HCT116 (cell line): ENCODE measurements at places on chromosomes 12 and 14.

DNA sequence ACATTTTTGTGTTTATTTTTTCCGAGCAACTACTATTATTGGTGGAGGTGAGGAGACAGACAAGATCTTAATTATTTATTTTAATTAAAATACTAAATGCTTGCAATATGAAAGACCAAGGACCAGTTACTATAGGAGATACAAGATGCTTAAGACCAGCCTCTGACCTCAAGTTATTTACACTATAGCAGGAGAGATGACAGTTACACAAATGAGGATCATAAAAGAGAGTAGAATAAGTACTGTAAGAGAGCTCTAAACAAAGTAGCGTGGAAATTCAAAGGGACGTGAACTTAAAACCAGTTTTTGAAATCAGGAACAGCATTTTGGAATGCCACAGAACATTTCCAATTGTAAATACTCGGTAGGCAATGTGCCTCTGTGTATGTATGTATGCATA lies 128.0 kb upstream of the ATF1 start:
- H3K27ac ChIP-seq, result no peak overlapping the region
- H3K4me1 ChIP-seq, result no peaks in the 10 kb centered on the region
- no peak overlapping the region for H3K4me3 ChIP-seq
- no peaks in the 10 kb centered on the region for H3K36me3 ChIP-seq

GRCh38 chr14:71583705-71584104 lies 348.5 kb upstream of the RGS6 start:
- no peaks in the 10 kb centered on the region for H3K36me3 ChIP-seq
- no peak overlapping the region for H3K4me3 ChIP-seq
- no peaks in the 10 kb centered on the region for H3K27me3 ChIP-seq
- no peak overlapping the region for H3K27ac ChIP-seq
- H3K4me1 ChIP-seq, result no peaks in the 10 kb centered on the region
- no peak for DNase-seq

DNA sequence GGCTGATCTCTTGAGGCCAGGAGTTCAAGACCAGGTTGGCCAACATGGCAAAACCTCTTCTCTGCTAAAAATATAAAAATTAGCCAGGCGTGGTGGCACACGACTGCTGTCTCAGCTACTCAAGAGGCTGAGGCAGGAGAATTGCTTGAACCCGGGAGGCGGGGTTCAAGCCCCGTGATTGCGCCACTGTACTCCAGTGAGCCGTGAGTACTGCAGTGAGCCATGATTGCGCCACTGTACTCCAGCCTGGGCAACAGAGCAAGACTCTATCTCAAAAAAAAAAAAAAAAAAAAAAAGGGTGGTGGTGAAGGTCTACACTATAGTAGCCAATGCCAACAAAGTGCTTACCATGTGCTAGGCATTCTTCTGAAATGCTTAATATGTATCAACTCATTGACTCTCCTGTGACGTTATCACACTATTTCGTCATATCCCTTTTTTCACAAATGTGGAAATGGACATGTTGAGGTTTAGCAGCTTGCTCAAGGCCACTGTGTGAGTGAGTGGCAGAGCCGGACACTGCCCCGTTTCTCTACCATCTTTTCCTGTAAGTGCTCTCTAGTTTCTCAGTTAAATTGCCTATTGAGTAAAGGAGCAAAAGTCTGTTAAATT lies 59.6 kb downstream of the GNS start:
- no peak overlapping the region for H3K4me3 ChIP-seq
- no peak for DNase-seq
- H3K4me1 ChIP-seq, result 0 out of 2 replicates have a peak, but pooled peaks cover 3% of the 10 kb centered on the region
- H3K27me3 ChIP-seq, result no peaks in the 10 kb centered on the region

DNA sequence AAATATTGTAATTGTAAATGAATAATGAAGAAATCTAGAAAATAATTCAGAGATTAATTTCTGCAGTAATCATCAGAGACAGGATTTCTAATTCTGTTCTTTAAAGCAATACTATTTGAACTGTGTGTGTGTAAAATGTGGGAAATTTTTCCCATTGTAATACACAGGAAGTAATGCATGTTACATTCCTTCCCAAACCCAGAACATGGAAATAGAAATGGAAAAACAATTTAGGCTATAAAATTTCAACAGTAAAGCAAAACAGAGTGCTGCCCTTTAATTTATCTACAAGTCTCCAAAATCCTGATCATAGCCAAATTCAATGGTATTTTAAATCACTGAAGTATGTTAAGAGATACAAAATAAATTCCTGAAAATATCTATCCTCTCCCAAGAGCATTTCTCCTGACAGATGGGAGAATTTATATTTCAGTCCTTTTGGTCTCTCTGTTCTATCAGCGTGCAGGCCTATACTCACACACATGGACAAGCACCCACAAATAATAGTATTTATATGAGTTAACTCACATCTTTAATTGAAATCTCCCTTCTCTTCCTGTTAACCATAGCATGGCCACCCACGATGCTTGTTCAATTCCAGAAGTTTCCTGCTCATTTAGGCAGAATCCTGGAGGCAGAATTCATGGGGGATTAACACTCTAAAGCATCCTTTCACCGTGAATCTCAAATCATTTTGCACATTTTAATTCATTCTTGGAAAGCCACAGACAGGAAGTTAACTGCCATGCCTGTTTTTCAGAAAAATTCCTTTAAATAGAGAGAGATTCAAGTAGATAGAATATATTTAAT lies 1465.4 kb upstream of the FLRT2 start:
- H3K27ac ChIP-seq, result no peak overlapping the region
- DNase-seq, result no peak
- H3K27me3 ChIP-seq, result no peaks in the 10 kb centered on the region
- H3K36me3 ChIP-seq, result no peaks in the 10 kb centered on the region

DNA sequence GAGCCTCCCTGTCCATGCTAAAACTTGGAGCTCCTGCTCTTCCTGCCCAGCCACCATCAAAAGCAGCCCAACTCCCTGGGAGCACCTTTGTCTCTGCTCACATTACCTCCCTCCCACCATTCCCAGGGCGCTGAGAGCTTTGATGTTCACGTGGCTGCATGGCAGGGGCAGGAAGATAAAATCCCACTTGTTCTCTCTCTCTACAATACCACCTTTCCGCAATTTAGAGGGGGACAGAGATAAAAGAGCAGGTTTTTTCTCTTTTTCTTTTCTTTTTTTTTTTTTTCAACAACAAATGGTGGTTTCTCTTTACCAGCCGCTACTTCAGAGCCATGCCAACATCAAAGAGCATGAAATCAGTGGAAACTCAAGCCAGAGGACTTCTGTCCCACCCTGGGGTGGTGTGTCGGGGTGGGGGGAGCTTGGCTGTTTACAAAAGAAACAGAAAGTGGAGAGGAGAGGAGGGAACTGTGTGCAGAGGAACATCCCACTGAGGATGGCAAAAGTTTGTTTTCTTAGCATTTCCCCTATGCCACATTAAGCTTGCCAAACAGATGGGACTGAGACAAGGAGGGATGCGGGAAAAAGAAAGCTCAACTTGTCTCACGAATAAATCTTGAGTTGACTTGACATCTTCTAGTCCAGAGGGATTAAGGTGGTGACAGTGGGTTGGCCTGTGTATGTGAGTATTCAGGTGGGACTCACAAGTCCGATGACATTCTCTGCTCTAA lies 103.7 kb upstream of the NUDT4 start:
- no peak overlapping the region for H3K4me3 ChIP-seq
- H3K27me3 ChIP-seq, result no peaks in the 10 kb centered on the region
- H3K27ac ChIP-seq, result no peak overlapping the region

GRCh38 chr12:4383304-4383865 lies 3.9 kb upstream of the FGF23 start:
- no peak for DNase-seq
- no peak overlapping the region for H3K27ac ChIP-seq
- H3K4me1 ChIP-seq, result no peaks in the 10 kb centered on the region; the same call in 1 of the 2 replicates
- H3K4me3 ChIP-seq, result no peak overlapping the region
- H3K27me3 ChIP-seq, result peaks cover 50% of the 10 kb centered on the region
- no peaks in the 10 kb centered on the region for H3K36me3 ChIP-seq

DNA sequence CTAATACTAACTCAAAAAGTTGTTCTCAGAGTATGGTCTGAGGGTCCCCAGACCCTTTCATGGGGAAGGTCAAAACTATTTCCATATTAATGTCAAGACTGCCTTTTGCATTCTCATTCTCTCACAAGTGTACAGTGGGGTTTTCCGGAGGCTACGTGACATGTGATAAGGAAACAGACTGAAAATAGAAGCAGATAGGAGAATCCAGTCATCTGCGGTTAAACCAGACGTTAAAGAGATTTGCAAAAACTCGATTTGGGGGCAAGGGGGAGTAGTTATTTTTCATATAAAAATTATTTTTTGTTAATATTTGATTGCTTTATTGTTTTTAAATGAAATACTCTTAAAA lies 1.0 kb upstream of the NAP1L1 start:
- peak overlapping the region; percentile 70 for H3K4me3 ChIP-seq
- H3K4me1 ChIP-seq, result peaks cover 13% of the 10 kb centered on the region; the same call in 1 of the 2 replicates
- peaks cover 1% of the 10 kb centered on the region for H3K36me3 ChIP-seq
- peak overlapping the region; percentile 88; the same call in 1 of the 2 replicates for H3K27ac ChIP-seq

DNA sequence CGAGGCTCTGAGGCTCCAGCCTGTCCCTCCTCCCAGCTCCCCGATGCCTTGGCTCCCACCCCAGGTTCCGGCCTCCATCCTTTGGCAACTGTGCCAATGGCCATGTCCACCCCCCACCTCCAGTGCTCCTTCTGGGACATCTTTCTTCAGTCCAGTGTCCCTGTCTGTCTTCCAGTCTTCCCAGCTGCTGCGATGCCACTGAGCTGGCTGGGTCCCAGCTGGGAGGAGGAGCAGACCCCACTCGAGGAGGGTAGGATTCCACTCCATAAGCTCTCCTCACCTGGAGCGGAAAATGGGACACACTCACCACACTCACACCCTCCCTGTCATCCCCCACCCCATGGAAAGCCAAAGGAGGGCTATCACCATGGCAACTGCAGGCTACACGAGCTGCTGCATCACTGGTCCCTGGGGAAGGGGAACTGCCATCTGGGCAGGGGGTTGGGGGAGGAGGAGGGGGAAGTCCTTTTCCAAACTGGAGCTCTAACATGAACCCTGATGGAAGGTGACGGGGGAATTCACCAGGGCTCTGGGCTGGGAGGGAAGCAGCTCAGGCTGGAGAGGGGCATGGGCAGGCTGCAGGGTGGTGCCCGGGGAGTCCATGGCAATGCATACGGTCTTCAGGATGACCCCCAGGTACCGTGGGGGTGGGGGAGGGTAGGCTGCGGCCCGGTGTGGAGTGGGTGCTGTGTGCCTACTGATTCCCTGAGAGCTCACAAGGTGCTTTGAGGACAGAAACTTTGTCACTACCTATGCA lies 94.3 kb downstream of the LRRC74A start:
- peaks cover 67% of the 10 kb centered on the region for H3K4me1 ChIP-seq
- DNase-seq, result no peak
- peak overlapping the region; percentile 99 for H3K27ac ChIP-seq

- H3K4me1 ChIP-seq, result peaks cover 19% of the 10 kb centered on the region
- H3K27ac ChIP-seq, result peak overlapping the region; percentile 98
These were observed 1.1 kb downstream of the ETV6 start for GRCh38 chr12:11650286-11651281.

GRCh38 chr14:24815543-24815942 lies 181.6 kb upstream of the GZMB start:
- no peaks in the 10 kb centered on the region for H3K36me3 ChIP-seq
- no peaks in the 10 kb centered on the region for H3K4me1 ChIP-seq
- DNase-seq, result no peak
- H3K27me3 ChIP-seq, result no peaks in the 10 kb centered on the region
- H3K27ac ChIP-seq, result no peak overlapping the region

DNA sequence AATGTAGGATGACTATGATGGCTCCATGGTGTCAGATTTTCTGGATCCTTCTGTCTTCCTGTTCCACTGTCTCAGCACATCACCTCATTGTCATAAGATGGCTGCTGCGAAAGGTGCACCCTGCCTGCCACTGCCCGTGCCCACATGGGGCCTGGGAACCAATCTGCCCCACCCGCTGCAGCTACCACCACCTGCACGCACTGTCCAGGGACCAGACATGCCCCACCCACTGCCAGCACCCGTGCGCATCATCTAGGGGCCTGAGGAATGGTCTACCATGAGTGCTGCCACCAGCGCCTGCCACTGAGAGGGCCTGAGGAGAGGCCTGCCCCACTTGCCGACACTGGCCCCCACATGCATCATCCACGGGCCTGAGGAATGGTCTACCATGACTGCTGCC lies 23.8 kb downstream of the CYP46A1 start:
- H3K36me3 ChIP-seq, result no peaks in the 10 kb centered on the region
- DNase-seq, result no peak
- H3K27me3 ChIP-seq, result no peaks in the 10 kb centered on the region; the same call in none of the 2 replicates
- H3K4me3 ChIP-seq, result no peak overlapping the region

DNA sequence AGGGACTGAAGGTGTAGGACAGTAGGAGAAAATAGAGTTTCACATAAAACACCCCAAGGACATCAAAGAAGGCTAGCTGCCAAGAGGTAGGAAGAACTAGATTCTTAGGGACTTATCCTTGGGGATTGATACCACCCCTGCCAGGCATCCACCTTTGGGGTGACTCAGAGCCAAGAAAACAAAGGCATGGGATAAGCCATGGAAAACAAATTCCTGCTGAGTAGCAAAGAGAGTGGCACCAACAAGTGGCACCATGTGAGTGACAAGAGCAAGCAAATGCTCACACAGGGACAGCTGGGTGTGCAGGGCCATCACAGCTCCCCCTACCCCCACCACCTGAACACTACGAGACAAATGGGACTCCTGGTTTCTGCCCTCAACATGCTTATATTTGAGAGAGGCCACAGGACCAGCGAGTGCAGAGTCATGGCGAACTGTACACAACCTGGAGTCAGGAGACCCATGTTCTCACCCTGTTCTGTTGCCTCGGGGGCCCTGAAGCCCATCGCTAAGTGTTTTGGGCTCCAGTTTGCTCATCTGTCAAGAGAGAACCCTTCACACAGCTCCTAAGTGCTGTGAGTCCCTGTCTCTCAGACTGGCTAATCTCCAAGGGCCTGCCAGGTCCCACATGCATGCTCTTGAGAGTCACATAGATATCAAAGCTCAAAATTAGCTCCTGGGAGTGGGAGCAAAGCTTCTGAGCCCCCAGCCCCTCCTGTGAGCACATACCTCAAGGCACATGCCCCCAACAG lies 91.9 kb downstream of the DPF3 start:
- peak overlapping the region; percentile 30; the same call in 1 of the 2 replicates for H3K27ac ChIP-seq
- no peaks in the 10 kb centered on the region for H3K36me3 ChIP-seq
- H3K4me3 ChIP-seq, result no peak overlapping the region
- H3K27me3 ChIP-seq, result no peaks in the 10 kb centered on the region

DNA sequence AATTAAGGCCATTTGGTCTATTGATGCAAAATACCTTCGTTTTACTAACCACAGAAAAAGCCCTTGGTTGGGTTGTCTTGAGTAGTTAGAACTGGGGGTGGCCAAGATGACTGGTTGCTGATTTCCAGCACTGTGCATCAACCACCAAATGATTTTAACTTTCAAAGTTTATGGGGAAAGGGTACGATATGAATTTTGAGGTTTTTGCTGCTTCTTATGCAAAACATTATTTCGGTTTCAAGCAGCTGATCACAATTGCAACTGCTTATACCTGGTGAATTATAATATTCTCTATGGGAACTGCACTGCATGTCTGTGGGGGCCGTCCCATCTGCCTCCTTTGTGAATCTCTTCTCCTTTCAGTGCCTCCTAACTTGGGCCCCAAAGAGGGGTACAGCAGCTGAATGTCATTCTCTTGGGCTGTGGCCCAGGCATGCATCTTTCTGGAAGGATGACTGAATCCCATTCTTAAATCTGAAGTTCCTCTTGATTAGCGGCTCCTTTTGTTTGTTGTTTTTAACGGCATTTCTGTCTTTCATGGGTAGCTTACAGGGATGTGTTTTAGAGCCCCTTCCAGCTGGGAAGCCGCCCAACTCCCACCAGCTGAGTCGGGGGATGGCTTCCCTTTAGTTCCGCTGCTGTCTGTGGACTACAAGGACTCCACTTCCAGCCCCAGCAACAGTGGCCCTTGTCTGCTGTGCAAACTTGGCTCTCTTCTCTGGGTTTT lies 479.8 kb downstream of the ZFP36L1 start:
- no peaks in the 10 kb centered on the region for H3K36me3 ChIP-seq
- H3K4me1 ChIP-seq, result no peaks in the 10 kb centered on the region; the same call in 1 of the 2 replicates
- H3K4me3 ChIP-seq, result no peak overlapping the region
- no peak overlapping the region for H3K27ac ChIP-seq
- no peak for DNase-seq
- no peaks in the 10 kb centered on the region for H3K27me3 ChIP-seq
